Progenitor cell of endocrine pancreas (in vitro differentiated cells): ENCODE measurements at places on chromosomes 3 and 15.
A peak's percentile ranks its signal among the peaks of the same experiment; 100 is the strongest.

- no peaks in the 10 kb centered on the region for H3K27me3 ChIP-seq
- no peak overlapping the region for H3K4me3 ChIP-seq
- DNase-seq, result no peak
- H3K36me3 ChIP-seq, result peaks cover 7% of the 10 kb centered on the region
- H3K27ac ChIP-seq, result no peak overlapping the region
- no peaks in the 10 kb centered on the region for H3K4me1 ChIP-seq
Observed at GRCh38 chr3:134535186-134535970, 49.5 kb downstream of the CEP63 start.

- no peak for DNase-seq
- H3K4me1 ChIP-seq, result no peaks in the 10 kb centered on the region
- no peak overlapping the region for H3K4me3 ChIP-seq
- H3K27ac ChIP-seq, result peak overlapping the region; percentile 22
- no peaks in the 10 kb centered on the region for H3K27me3 ChIP-seq
- H3K36me3 ChIP-seq, result peaks cover 23% of the 10 kb centered on the region
Observed at GRCh38 chr3:179726075-179726699, 73.3 kb downstream of the USP13 start.

- H3K27me3 ChIP-seq, result peaks cover 12% of the 10 kb centered on the region
- peak overlapping the region; percentile 93 for H3K27ac ChIP-seq
- H3K4me1 ChIP-seq, result peaks cover 13% of the 10 kb centered on the region
Observed at GRCh38 chr15:88637841-88638625, 783 bp upstream of the ISG20 start.

DNA sequence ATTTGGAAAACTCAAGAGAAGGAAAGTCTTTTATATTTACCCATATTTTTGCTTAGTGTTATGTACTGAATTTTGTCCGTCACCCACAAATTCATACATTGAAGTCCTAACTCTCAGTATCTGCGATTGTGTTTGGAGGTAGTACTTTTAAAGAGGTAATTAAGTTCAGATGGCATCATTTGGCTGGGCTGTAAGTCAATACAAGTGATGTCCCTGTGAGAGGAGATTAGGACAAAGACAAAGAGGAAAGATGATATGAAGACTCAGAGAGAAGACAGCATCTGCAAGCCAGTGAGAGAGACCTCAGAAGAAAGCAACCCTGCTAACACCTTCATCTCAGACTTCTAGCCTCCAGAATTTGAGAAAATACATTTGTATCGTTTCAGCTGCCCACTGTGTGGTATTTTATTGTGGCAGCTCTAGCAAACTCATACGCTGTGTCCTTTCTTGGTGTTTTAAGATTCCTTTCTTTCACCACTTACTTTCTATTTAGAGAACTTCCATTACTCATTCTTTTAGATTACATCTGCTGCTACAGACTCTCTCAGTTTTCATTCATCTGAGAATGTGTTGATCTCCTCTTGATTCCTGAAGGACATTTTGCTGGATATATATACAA is 17.0 kb downstream of the LRCH3 start:
- no peak for DNase-seq
- no peak overlapping the region for H3K4me3 ChIP-seq
- H3K36me3 ChIP-seq, result peaks cover 4% of the 10 kb centered on the region
- H3K27me3 ChIP-seq, result no peaks in the 10 kb centered on the region

GRCh38 chr3:122533931-122534334 is 19.2 kb upstream of the KPNA1 start:
- peaks cover 5% of the 10 kb centered on the region for H3K36me3 ChIP-seq
- no peak for DNase-seq
- no peaks in the 10 kb centered on the region for H3K27me3 ChIP-seq
- H3K4me1 ChIP-seq, result no peaks in the 10 kb centered on the region
- H3K4me3 ChIP-seq, result no peak overlapping the region

DNA sequence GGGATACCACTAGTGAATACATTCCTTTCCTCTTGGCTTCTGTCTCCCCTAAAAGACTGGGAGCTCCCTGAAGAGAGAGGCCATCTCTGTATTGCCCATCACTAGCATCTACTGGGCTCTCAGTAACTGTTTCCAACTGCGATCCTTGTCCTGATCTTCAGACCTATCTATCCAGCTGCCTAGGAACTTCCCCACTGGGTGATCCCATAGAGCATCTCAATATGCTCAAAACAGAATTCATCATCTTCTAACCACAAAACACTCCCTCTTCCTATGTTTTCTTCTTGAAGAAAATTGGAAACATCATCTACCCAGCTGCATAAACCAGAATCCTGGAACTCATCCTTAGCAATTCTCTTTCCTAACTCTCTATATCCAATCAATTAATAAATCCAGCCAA is 54.6 kb downstream of the PLD1 start:
- peaks cover 1% of the 10 kb centered on the region for H3K36me3 ChIP-seq
- peaks cover 17% of the 10 kb centered on the region for H3K4me1 ChIP-seq
- H3K27me3 ChIP-seq, result no peaks in the 10 kb centered on the region
- no peak for DNase-seq

- no peaks in the 10 kb centered on the region for H3K36me3 ChIP-seq
- H3K4me3 ChIP-seq, result no peak overlapping the region
- H3K4me1 ChIP-seq, result no peaks in the 10 kb centered on the region
- no peak overlapping the region for H3K27ac ChIP-seq
- no peak for DNase-seq
- no peaks in the 10 kb centered on the region for H3K27me3 ChIP-seq
Observed at GRCh38 chr3:64988188-64988587, 300.4 kb upstream of the ADAMTS9 start.

DNA sequence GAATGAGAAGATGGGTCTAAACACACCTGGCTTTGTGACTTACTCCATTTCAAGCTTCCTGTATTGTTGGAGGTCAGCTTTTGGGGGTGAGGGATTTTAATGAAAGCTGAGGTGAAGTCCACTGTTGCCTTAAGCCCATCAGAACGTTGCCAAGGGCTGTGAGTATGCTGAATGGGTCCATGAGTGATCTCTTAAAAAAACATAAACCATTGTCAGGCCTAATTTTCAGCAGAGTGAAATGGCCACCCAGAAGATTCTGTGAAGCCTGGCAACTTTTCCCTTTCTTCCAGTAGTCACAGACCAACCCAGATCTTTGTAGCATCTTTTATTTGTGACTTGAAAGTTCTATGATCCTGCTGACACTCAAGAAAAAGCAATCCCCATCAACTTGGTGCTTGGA is 87.0 kb downstream of the SMAD3 start:
- H3K36me3 ChIP-seq, result peaks cover 8% of the 10 kb centered on the region
- H3K4me3 ChIP-seq, result no peak overlapping the region
- peak overlapping the region; percentile 41 for H3K27ac ChIP-seq
- no peak for DNase-seq
- H3K4me1 ChIP-seq, result peaks cover 37% of the 10 kb centered on the region

- H3K27me3 ChIP-seq, result peaks cover 9% of the 10 kb centered on the region
- no peak overlapping the region for H3K27ac ChIP-seq
- H3K36me3 ChIP-seq, result no peaks in the 10 kb centered on the region
- H3K4me3 ChIP-seq, result no peak overlapping the region
Observed at GRCh38 chr15:68667800-68668625, 89.2 kb downstream of the CORO2B start.

GRCh38 chr3:106114848-106115247 is 246.0 kb upstream of the CBLB start:
- DNase-seq, result no peak
- H3K4me1 ChIP-seq, result no peaks in the 10 kb centered on the region
- no peaks in the 10 kb centered on the region for H3K27me3 ChIP-seq

GRCh38 chr3:185677146-185677829 is 91.2 kb downstream of the SENP2 start:
- H3K36me3 ChIP-seq, result peaks cover 31% of the 10 kb centered on the region
- H3K4me1 ChIP-seq, result no peaks in the 10 kb centered on the region
- H3K4me3 ChIP-seq, result no peak overlapping the region
- no peaks in the 10 kb centered on the region for H3K27me3 ChIP-seq
- no peak overlapping the region for H3K27ac ChIP-seq

DNA sequence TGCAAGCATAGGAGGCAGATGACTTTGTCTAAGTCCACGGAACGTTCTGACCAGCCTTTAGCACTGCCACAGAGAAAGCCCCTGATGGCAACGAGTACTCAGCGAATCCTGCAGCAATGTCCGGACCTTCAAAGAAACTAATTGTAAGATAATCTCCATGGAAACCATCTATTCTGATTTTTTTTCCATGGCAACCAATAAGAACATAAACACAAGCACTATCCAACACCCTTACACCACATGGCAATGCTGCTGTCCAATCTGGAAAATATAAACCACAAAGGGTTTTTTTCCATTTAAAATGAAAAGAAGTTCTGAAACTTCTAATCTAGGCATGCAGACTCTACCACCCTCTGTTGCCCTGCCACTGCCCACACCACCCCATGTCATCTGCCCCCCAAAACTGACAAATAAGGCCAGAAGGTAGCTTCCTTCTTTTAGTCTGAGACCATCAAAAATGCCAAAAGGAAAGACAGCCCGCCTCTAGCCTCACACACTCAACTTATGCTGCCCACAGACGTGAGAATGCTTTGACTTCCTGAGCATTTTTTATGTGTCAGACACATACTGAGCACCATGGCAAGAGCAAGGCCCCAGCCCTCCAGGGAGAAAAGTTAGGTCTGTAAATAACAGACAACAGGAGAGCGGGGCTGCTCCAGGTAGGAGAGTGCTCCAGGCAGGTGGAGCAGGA is 44.5 kb downstream of the POC1A start:
- no peaks in the 10 kb centered on the region for H3K27me3 ChIP-seq
- H3K36me3 ChIP-seq, result peaks cover 3% of the 10 kb centered on the region
- no peak overlapping the region for H3K4me3 ChIP-seq
- H3K27ac ChIP-seq, result no peak overlapping the region
- H3K4me1 ChIP-seq, result peaks cover 7% of the 10 kb centered on the region
- DNase-seq, result no peak

GRCh38 chr15:90337256-90337655 is 14.8 kb upstream of the ZNF774 start:
- peaks cover 23% of the 10 kb centered on the region for H3K4me1 ChIP-seq
- H3K36me3 ChIP-seq, result no peaks in the 10 kb centered on the region
- no peaks in the 10 kb centered on the region for H3K27me3 ChIP-seq
- no peak for DNase-seq

- peaks cover 11% of the 10 kb centered on the region for H3K4me1 ChIP-seq
- DNase-seq, result no peak
- no peak overlapping the region for H3K27ac ChIP-seq
- no peaks in the 10 kb centered on the region for H3K36me3 ChIP-seq
Observed at GRCh38 chr3:108879915-108880314, 57.3 kb downstream of the TRAT1 start.

GRCh38 chr3:52522651-52523251 is 10.9 kb downstream of the NT5DC2 start:
- H3K27ac ChIP-seq, result no peak overlapping the region
- no peak overlapping the region for H3K4me3 ChIP-seq
- no peak for DNase-seq
- H3K4me1 ChIP-seq, result peaks cover 1% of the 10 kb centered on the region
- peaks cover 3% of the 10 kb centered on the region for H3K27me3 ChIP-seq

GRCh38 chr3:144677103-144677502 is 705.5 kb downstream of the DIPK2A start:
- DNase-seq, result no peak
- no peaks in the 10 kb centered on the region for H3K27me3 ChIP-seq
- H3K4me3 ChIP-seq, result no peak overlapping the region
- H3K36me3 ChIP-seq, result no peaks in the 10 kb centered on the region
- H3K27ac ChIP-seq, result no peak overlapping the region

- H3K4me3 ChIP-seq, result no peak overlapping the region
- H3K4me1 ChIP-seq, result peaks cover 3% of the 10 kb centered on the region
- no peaks in the 10 kb centered on the region for H3K36me3 ChIP-seq
Observed at GRCh38 chr3:184129012-184129411, 6.1 kb upstream of the EIF2B5 start.

- H3K36me3 ChIP-seq, result no peaks in the 10 kb centered on the region
- H3K4me1 ChIP-seq, result peaks cover 22% of the 10 kb centered on the region
- H3K27me3 ChIP-seq, result no peaks in the 10 kb centered on the region
- H3K4me3 ChIP-seq, result no peak overlapping the region
- H3K27ac ChIP-seq, result no peak overlapping the region
- no peak for DNase-seq
Observed at GRCh38 chr15:67101911-67102598, 36.7 kb downstream of the SMAD3 start.

GRCh38 chr3:102151935-102152334 is 282.9 kb upstream of the ZPLD1 start:
- H3K4me1 ChIP-seq, result no peaks in the 10 kb centered on the region
- DNase-seq, result no peak
- no peaks in the 10 kb centered on the region for H3K36me3 ChIP-seq
- no peaks in the 10 kb centered on the region for H3K27me3 ChIP-seq
- H3K4me3 ChIP-seq, result no peak overlapping the region

- peaks cover 7% of the 10 kb centered on the region for H3K27me3 ChIP-seq
- H3K27ac ChIP-seq, result no peak overlapping the region
- no peaks in the 10 kb centered on the region for H3K4me1 ChIP-seq
- H3K4me3 ChIP-seq, result no peak overlapping the region
- H3K36me3 ChIP-seq, result no peaks in the 10 kb centered on the region
- no peak for DNase-seq
Observed at GRCh38 chr15:80636675-80637074, 58.4 kb upstream of the ABHD17C start.

DNA sequence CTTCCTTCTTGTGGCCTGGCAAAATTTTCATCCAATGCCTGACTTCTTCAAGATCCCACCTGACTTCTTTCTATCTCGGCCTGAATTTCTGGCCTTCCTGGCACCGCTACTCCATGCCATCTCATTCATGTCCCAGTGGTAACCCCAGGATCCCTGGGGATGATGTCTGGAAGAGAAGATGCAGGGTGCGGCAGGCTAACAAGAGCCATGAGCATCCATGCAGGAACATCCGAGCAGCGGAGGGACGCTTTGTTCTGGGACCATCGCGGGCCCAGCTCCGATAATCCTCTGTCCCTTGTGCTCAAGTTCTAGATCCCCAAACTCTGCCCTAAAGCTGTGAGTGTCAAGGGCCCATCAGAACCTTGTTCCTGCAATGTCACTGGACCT is 10.9 kb downstream of the MYL3 start:
- H3K4me1 ChIP-seq, result peaks cover 6% of the 10 kb centered on the region
- no peak overlapping the region for H3K27ac ChIP-seq
- no peak overlapping the region for H3K4me3 ChIP-seq
- no peak for DNase-seq
- H3K36me3 ChIP-seq, result no peaks in the 10 kb centered on the region
- H3K27me3 ChIP-seq, result peaks cover 20% of the 10 kb centered on the region

GRCh38 chr3:86973440-86973839 is 17.5 kb downstream of the VGLL3 start:
- no peaks in the 10 kb centered on the region for H3K4me1 ChIP-seq
- DNase-seq, result no peak
- H3K27me3 ChIP-seq, result no peaks in the 10 kb centered on the region
- H3K36me3 ChIP-seq, result no peaks in the 10 kb centered on the region
- H3K27ac ChIP-seq, result no peak overlapping the region
- H3K4me3 ChIP-seq, result no peak overlapping the region

- no peak for DNase-seq
- H3K4me1 ChIP-seq, result peaks cover 2% of the 10 kb centered on the region
- H3K36me3 ChIP-seq, result no peaks in the 10 kb centered on the region
- no peak overlapping the region for H3K4me3 ChIP-seq
- H3K27me3 ChIP-seq, result peaks cover 5% of the 10 kb centered on the region
Observed at GRCh38 chr3:16768956-16769355, 115.8 kb upstream of the PLCL2 start.

GRCh38 chr3:149662240-149662887 is 4.5 kb upstream of the WWTR1 start:
- H3K4me1 ChIP-seq, result peaks cover 13% of the 10 kb centered on the region
- no peak overlapping the region for H3K4me3 ChIP-seq
- no peaks in the 10 kb centered on the region for H3K36me3 ChIP-seq
